LNCaP clone FGC (cell line): ENCODE measurements at places on chromosomes 3 and 15.

GRCh38 chr15:40263024-40263754 is 19.7 kb downstream of the ANKRD63 start:
- no peak for DNase-seq

DNA sequence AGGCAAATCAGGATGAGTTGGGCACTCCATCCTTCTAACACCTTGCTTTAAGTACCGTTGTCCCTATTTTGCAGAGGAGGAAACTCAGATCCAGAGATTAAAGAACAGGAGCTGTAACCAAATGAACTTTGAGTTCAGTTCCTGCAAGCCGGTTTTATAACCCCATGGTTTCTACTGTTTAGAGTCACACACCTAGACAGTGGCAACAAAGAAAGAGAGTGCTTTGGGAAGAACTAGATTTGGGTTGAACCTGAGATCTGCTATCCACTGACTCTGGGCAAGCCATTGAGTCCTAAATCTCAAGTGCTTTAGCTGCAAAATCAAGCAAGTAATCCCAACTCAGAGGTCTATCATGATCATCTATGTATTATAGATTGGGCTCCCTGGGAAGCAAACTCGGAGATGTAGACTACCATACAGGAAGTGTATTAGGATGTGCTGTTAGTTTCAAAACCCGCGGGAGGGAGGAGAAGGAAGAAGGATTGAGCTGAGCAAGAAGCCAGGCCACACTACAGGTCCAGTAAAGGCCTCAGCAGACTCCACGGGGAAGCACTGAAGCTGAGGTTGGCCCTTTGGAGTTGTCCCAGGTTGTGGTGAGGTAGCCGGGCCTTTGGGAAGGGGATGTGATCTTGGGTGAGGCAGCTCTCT is 42.2 kb downstream of the SRGAP3 start:
- no peak for DNase-seq

DNA sequence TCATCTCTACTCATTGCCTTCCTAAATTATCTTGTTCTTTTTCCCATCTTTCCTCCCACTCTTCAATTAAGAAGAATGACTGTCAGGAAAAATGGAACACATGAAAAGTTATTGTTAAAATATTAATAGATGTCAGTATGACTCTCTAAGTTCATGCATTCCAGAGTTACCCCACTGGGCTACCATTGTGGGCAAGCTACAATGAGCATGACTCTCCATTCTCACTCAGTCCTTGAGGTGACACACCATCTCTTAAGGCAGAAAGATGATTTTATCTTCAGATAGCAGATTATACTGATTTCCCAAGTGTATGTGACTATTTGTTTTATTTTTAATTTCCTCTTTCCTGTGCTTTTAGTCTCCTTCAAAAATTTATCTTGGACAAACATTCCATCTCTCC is 144.3 kb downstream of the ALCAM start:
- no peak for DNase-seq

- DNase-seq: no peak
These were observed 746.3 kb downstream of the ZPLD1 start for GRCh38 chr3:103181160-103181559.

- DNase-seq: no peak
These were observed 92.6 kb downstream of the SLCO3A1 start for GRCh38 chr15:91946075-91946474.

- DNase-seq: no peak
These were observed 408.0 kb downstream of the NAALADL2 start for GRCh38 chr3:175267121-175267531.

GRCh38 chr15:78035861-78036476 is 41.5 kb downstream of the TBC1D2B start:
- DNase-seq: no peak

DNA sequence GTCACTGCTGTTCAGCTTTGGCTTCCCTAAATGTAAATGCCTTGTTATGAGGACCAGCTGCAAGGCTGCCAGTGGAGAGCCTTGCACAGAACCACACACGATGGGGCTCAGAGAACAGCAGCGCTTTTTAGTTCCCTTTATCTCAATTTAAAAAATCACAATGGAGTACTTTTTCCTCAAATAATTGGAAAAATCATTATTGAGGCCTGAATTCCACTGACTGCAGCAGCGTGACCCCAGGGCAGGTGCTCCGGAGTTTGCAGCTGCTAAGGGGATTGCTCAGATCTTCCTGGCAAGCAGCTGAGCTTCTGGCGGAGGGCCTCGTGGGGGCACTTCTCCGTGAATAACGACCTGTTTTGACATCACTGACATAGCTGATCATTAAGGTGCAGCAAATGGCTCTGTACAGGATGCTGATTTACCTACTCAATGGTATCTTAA is 245.6 kb upstream of the TRIM42 start:
- DNase-seq: no peak

DNA sequence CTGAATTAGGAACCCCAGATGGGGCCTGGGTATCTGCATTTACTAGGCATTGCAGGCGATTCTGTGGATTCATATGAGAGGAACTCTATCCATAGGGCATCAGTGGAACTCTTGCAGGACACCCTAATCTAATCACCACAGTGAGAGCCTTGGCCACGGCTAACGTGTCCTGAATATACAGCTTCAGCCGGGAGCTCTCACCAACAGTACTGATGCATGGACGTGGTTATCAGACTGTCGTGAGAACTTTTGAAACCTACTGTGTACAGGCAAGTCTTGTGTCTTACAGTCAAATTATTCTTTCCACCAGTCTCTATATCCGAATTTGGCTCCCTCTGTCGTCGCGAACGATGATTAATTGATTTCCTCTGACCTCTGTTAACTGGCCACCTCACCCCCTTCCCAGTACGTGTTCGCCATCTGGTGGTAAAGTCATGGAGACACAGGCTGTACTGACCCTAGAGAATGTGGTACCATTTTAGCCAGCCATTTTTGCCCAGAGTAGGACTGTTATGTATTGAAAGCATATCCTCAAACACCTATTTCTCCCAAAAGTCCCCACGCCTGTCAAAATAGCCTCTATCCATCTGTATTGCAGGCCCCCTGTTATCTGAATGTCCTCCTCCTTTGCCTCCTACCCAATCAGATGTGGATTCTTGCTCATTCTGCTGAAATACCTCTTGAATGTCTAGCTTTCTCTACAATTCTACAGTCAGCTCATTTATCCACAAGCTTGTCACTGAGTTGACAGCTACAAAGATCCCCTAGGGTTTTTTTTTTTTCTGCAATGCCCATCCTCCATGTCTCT is 39.7 kb downstream of the GLDN start:
- DNase-seq: peak; percentile 57
